ENCODE measurements at places on chromosomes 5 and 9. TPM values are rescaled to one million over a fixed set of nuclear protein-coding genes. Genes with fewer than 3 reads are reported as not detected.

The ADAMTS2 gene
- 68.5 TPM for total RNA-seq

The DDX4 gene
- total RNA-seq: not detected

The CSF2 gene
- total RNA-seq: not detected

The OR1N1 gene
- total RNA-seq: not detected

The SPAG8 gene
- 1.2 TPM for total RNA-seq

The EGR1 gene
- 0.85 TPM for total RNA-seq

The SOHLH1 gene
- total RNA-seq: not detected

The PROB1 gene
- total RNA-seq: 1.0 TPM

The PCDHAC1 gene
- total RNA-seq: 0.18 TPM

The HSPB3 gene
- not detected for total RNA-seq

The TSSK1B gene
- 0.09 TPM for total RNA-seq

The GFI1B gene
- not detected for total RNA-seq

All from smooth muscle cell of bladder (primary cell).